ENCODE measurements at places on chromosomes 6 and 20. TPM values are rescaled to one million over a fixed set of nuclear protein-coding genes. Genes with fewer than 3 reads are reported as not detected.

DNA sequence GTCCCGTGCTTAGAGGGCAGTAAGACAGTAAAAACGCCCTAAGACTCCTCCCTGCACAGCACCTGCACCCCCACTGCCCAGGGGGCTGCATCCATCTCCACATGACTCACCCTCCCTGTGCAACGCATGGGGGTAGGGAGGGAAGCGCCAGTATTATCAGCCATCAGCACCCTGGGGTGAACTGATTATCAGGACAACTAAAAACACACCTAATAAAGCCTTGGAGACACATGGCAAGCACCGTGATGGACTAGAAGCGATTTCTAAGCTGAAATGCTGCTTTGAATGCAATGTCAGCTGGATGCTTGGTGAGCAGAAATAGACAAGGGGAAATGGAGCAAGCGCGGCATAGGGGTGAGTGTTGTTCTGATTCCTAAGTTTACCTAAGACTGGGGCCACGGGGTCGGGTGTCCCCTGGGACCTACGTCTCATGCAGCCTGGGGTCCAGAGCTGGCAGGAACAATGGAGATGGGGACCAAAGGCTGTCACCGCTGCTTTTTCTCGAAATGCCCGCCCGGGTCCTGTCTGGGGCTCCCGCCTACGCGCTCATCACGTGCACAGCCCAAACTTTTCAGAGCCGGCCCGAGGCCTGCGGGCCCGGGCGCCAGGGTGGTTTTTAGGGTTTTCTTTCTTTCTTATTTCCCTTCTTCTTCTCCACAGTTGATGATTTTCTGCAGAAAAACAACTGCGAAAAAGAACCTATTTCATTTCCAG, 702 bp upstream of the TNFAIP3 start:
- no peak for DNase-seq

- no peak for DNase-seq
These were observed 26.8 kb upstream of the NRSN1 start for GRCh38 chr6:24099181-24099580.

DNA sequence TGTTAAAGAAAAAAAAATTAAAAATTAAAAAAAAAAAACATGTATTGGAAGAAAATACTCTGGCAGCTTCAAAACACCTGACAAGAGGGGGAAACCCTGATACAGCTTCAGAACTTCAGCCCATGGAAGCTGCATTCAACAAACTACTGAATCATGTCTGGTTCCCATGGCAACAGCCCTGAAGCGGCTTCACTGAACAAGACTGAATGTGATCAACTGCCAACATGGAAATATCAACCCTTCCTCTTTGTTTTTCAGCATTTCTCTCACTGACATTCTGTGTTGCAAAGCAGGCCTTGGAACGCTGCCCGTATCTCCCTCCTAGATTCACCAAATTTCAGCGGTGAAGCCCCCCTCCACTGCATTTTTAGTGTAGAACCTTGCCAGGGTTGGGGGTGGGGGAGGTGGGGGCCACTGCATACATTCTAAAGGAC, 91.3 kb upstream of the SHLD1 start:
- DNase-seq = peak; percentile 91

- no peak for DNase-seq
These were observed 65.5 kb upstream of the FYN start for GRCh38 chr6:111938710-111939109.

DNA sequence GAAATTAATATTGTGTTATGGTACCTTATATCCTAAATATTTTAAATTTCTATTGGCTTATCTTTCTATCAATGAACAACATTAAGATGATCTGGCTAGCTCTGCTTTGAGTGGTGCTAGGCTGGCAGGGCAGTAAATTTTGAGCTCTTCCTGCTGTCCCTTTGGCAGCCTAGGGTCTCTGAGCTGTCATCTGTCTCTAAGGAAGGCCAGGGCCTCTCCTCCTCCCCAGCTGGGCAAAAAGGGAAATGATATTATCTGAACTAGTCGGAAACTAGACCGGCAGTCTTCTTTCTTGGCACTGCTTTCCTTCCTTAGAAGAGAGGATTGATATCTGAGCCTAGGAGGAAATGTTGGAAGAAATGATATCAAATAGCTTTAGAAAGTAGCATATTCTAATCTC, 176.7 kb upstream of the BTBD3 start:
- no peak for DNase-seq

GRCh38 chr6:152356662-152357061, 280.5 kb downstream of the SYNE1 start:
- peak; percentile 22 for DNase-seq

GRCh38 chr20:24419786-24420185, 49.6 kb upstream of the SYNDIG1 start:
- DNase-seq = no peak

DNA sequence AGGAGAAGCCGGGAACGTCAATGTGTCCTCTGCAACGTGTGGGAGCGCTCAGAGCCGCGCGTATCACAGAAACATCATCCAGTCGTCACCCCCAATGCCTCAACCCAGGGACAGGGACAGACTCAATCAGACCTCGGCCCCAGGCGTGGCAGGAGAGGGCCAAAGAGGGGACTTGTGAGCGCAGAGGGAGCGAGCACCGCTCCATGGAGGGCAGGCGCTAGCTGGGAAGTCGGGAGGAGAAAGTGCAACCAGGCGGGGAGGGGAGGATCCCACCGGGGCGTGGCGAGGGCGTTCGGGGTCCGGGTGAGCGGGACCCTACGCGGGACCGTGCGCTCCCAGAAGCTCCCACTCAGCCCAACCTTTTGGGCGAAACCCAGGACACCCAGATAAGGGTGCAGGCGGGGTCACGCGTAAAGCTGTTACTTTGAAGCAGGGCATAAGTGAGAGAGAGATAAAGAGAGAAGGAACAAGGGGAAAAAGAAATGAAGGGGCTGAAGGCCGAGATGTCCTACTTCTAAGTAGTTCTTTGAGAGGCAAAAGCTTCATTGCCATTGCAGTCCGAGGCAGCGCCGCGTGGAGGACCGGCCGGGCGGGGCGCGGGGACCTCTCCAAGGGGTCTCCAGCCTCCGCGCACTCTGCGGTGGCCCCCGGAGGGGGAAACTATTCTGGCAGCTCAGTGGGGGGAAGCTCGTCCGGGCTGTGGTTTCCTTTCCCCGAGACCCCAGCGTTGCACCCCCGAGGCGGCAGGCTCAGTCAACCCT, 862 bp upstream of the SOBP start:
- no peak for DNase-seq

DNA sequence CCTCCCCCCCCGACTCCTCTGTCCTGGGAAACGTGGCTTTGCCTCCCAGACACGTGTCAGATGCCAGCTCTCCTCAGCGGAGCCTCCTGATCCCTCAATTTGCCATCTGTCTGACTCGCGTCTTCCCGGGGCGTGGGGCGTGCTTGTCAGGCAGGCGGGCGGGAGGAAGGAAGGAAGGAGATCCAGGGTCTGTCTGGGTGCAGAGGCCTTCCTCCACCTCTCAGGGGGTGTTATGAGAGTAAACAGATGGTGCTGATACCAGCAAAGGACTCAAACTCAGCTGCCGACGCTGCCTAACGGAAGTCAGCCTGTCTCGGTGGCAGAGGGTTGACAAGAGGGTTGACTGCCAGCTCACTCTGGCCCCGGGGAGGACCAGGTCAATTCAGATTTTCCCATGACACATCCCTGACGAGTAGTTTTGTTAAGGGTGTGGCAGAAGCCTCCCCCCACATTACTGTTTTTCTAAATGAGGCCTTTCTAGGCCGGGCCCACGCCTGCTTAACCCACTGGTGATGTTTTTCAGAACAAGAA, 17.0 kb downstream of the UQCC2 start:
- peak; percentile 39 for DNase-seq

DNA sequence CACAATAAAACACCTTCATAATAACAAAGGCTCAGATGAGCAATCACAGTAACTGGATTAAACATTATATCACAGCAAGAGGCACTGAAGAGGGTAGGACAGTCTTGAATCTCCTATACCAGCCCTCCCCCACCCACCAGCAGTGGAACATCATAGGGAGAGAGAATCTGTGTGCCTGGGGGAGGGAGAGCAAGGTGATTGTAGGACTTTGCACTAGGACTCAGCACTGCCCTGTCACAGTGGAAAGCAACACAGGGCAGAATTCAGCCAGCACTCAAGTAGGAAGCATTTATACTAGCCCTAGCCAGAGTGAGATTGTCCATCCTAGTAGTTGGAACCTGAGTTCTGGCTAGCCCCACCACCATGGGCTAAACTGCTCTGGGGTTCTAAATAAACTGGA, 400.2 kb downstream of the HAO1 start:
- no peak for DNase-seq

DNA sequence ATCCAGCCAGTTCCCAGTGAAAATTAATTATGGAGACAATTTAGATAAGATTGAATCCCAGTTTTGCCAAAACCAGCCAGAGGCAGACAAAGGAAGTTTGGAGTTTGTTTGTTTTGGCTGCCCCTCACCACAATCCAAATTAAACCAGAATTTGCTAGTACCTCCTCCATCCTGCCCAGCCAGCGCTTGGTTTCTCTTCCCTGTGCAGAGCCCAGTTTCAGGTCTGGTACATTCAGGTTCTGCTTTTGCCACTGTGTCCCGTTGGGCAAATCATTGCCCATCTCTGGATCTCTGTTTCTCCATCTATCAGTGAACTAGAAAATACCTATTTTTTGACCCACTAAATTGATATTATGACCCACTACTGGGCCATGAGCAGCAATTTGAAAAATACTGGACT, 26.4 kb downstream of the FOXP4 start:
- no peak for DNase-seq

- DNase-seq = no peak
These were observed 40.2 kb downstream of the GINS1 start for GRCh38 chr20:25447671-25448070.

DNA sequence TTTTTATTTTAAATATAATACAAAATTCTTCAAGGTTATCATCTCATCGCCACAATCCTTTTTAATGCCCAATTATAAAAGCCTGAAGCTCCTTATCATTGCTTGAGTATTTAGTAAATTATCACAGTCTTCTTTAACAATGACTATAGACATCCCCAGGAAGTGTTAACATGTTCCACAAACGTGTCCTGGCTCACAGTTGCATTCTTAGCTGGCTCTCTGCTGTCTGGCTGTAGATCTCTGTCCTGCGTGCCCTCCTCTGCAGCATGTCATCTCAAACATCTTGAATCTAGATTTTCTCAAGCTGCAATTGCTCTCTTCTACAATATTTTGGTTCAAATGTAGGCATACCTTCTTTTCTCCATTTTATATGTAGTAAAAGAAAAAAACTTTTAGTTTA, 885.2 kb downstream of the EPHA7 start:
- no peak for DNase-seq

DNA sequence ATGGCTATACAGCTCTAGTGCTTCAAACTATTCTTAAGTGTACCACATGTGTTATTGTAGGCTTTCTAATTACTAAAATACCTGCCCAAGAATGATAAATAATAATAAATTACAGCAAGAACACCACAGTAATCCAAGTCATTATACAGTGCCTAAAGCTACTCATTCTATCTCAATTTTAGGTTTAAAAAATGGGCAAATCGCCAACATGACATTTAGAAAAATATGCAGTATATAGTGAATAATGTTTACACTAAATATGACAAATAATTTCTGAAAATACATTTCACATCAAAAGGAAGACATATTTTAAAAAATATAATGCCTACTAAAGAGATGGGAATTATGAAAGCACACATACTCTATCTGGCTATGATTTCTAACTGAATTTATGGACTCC, 91.8 kb downstream of the MAN1A1 start:
- no peak for DNase-seq

GRCh38 chr6:165573671-165574070, 89.4 kb downstream of the PDE10A start:
- peak; percentile 93 for DNase-seq

DNA sequence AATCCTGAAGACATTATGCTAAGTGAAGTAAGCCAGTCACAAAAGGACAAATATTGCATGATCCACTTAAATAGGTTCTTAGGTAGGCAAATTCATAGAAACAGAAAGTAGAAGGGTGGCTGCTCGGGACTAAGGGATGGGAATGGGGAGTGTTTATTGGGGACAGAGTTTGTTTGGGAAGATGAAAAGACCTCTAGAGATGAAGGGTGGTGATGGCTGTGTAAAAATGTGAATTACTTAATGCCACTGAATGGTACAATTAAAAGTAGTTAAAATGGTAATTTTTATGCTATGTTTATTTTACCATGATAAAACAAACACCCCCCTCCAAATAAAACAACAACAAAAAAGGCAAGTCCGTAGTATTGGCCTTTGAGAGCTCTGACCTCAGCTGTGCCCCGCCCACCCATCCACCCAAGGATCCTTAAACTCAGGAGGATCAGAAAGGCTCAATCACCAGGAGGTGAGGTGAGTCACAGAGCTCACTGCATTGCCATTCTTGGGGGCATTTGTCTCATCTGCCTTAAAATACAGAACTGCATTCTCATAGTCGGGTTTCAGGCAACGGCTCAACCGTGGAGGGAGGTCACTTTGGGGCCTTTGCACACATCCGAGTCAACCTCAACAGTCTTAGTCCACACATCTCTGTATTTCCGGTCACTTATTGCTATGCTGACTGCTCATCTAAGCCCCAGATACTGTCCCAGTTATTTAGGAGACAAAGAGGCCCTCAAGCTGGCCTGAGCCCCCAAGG, 96.7 kb downstream of the SLC22A23 start:
- DNase-seq = no peak

DNA sequence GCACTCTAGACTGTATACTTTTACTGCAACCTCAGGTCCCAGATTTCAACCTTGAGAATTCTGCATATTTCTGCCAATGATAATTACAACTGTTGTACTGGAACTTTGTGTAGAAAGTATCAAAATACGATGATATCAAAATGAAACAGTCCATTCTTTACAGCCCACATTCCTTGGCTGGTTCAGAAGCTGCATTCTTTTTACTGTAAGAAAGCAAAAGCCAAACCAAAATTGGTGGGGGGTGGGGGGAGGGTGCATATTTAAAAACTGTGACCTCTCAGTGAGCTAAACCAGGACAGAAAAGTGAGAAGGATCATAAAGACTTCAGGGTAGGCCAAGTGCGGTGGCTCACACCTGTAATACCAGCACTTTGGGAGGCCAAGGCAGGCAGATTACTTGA, 41.8 kb upstream of the UBR2 start:
- DNase-seq = no peak

- DNase-seq = peak; percentile 69
These were observed 222.8 kb downstream of the LY86 start for GRCh38 chr6:6811128-6812009.

DNA sequence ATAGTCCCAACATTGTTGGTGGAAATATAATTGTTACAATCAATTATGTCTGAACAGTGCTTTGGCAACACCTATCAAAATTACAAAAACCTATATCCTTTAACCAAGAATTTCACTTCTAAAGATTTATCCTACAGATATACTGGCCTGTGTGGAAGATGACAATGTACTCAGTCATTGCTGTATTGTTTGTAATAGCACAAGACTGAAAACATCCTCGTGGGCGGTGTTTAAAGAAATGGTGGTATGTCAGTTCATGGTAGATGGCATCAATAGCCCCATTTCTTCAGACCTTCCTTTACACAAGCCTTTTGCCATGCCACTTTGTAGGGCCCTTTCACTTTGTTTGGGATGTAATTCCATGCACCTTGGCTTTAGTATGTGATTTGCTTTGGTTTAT, 9.8 kb upstream of the TPBG start:
- DNase-seq = no peak

EPB41L1 gene
- 10.7 TPM for total RNA-seq

STMND1 gene
- total RNA-seq = not detected

PCK1 gene
- total RNA-seq = not detected

TASP1 gene
- 9.2 TPM for total RNA-seq

TRIM40 gene
- total RNA-seq = not detected

RBPJL gene
- total RNA-seq = not detected

FOXP4 gene
- total RNA-seq = 3.1 TPM

HCRTR2 gene
- not detected for total RNA-seq

Measured in pulmonary artery endothelial cell (primary cell).